Astrocyte (in vitro differentiated cells and primary cell): ENCODE measurements at places on chromosomes 7 and 10.

DNA sequence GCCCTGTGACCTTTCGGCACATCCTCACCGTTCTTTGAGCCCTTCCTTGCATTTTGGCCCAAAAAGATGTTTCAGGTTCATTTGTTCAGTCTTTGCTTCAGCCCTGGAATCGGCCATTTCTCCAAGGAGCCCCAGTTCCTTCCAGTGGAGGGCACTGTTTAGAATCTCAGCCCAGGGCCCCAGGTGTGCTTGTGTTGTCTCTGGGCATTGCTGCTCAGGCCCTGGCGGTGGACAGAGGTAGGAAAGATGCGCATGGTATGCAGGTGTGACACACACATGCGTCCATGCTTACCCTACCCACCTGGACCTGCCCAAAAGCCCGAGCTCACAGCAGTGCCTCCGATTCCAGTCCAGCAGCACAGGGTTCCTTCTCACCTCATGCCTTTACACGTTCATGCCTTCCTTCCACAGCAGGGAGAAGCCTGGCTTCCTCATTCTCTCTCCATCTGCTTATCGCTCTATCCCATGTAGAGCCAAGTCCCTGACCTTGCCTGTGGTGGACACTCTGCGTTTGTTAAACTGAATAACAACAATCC, 70.6 kb downstream of the LHPP start:
- DNase-seq = no peak

- DNase-seq = no peak
Measured at GRCh38 chr7:98628418-98628817, 11.3 kb downstream of the NPTX2 start.

DNA sequence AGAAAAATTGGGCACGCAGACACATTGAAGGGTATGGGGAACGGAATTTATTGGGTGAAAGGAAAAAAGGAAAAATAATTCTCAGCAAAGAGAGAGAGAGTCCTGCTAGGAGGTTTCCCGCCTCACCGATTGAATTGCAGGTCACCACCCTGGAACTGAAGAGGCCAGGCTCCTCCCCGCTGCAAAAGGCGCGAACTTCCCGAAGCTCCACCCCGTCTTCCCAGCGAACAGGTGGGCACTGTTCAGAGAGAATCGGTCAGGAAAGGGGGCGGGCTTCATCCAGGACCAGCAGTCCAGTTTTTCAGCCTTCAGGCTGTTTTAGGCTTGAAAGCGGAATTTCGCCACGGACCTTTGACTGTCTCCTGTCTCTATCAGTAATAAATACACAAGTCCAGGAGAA, 27.3 kb upstream of the CADPS2 start:
- no peak for DNase-seq

- no peak for DNase-seq
Measured at GRCh38 chr10:71344993-71345480, 26.0 kb downstream of the SLC29A3 start.

GRCh38 chr7:30989008-30989823, 25.5 kb downstream of the GHRHR start:
- DNase-seq = no peak

DNA sequence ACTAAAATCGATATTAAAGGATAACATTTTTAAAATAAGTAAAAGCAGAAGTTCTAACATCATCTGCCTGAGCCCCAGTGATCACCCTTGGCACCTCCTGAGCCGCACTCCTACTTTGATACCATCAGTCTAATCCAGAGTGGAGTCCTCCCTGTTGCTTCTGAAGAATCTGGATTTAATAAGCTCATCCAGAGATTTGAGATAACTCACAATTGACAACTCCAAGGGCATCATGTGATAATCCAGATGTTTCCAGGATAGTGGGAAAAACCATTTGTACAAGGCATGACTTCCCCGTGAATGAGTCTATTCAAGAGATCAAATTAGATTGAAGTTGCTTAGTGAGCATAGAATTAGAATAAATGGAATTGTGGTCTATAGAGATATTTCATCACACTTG, 475.8 kb upstream of the C7orf33 start:
- no peak for DNase-seq

DNA sequence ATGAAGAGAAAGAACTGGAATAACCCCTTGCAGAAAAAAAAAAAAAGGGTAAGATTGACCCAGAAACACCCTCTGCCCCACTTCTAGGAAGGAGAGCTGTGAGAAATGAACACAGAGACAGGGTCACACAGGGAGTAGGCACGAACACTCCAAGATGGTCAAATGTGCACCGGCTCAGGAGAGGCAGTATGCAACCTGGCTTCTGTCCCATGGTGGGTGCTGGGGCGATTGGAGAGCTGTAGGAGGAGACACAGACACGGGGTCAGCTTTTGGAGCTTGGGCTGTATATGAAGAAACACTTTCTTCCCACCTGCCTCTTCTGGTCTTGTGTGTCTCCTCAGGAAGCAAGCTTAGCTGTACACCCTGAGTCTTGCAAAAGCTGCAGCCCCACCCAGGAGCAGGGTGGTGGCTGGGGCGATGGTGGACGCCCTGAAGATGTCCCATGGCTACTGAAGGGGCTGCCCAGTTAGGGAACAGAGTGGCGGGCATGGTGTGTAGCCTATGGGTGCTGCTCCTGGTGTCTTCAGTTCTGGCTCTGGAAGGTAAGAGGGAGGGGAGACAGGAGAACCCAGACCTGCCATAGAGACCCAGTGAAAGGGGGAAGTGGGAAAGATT, 8.0 kb downstream of the EPHB6 start:
- no peak for DNase-seq

DNA sequence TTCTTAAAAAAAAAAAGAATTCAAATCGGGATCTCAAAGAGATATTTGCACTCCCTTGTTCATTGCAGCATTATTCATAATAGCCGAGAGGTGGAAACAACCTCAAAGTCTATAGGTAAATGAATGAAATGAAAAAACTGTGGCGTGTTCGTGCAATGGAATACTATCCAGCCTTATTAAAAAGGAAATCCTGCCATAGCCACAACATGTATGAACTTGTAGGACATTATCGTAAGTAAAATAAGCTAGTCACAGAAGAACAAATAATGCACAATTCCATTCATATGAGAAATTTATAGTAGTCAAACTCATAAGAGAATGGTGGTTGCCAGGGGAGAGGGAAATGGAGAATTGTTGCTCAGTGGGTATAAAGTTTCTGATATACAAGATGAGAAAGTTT, 37.9 kb downstream of the GRK5 start:
- no peak for DNase-seq

- no peak for DNase-seq
Measured at GRCh38 chr10:2529945-2530344, 537.4 kb upstream of the PFKP start.

- peak; percentile 93 for DNase-seq
Measured at GRCh38 chr10:74799721-74800221, 26.6 kb upstream of the KAT6B start.

DNA sequence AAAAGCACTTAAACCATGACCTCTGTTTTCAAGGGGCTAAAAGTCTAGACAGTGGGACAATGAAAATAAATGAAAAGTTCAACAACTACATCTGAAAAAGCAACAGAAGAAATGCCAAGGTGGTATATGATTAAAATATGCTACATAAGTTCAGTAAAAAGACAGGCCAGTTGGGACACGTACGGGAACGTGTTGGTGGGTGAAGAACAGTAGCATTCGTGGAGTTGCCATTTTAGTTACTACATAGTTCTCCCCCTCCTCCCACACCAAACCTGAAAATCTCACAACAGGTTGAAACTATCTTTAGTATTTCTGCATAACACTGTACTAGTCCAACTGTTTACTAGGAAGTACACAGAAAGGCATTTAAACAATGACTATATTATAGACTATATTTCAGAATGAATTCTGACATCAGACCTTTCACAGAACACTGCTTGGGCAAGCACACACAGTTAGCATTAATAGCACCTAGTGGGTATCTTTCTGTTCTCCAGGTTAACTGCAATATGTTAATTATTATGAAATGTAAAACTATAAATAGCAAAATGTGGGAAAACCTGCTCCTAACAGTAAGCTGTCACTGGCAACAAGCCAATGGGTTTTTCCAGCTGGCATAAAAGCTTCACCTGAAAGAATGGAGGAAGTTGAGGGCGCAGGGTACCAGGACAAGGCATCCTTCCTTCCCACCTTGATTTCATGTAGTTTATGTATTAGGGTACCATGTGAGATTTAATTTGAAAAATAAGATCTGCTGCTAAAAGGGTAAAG, 135.0 kb downstream of the STRA8 start:
- DNase-seq = no peak

DNA sequence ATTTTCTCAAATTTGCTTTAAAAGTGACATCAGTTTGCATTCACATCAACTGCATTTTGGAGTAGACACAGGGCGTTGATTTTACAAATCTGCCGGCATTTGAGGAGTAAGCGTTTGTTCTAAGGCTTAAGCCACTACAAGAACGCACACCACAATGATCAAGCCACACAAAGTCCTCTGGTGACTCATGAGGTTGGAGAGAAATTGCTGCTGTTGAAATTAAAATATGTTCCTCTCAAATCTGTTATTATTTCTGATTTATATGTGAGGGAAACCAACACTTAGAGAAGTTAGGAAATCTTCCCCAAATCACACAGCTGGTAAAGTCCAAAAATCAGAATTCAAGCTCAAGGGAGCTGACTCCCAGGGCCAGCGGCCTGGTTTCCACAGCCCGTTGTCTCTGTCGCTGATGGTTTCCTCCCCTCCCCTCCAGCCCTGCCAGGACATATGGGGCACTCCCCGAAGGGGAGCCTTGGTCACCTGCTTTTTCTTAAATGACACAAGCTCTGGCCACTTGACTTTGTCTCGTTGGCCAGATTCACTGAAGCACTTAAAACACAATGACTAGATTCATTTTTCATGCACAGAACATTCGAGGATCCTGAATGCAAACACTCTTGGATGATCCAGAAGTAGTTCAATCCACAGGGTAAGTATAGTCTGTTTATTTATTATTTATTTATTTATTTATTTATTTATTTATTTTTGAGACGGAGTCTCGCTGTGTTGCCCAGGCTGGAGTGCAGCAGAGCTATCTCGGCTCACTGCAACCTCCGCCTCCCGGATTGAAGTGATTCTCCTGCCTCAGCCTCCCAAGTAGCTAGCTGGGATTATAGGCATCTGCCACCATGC, 29.2 kb upstream of the KLF6 start:
- peak; percentile 61 for DNase-seq

- no peak for DNase-seq
Measured at GRCh38 chr7:152975076-152975475, 215.5 kb downstream of the ACTR3B start.

DNA sequence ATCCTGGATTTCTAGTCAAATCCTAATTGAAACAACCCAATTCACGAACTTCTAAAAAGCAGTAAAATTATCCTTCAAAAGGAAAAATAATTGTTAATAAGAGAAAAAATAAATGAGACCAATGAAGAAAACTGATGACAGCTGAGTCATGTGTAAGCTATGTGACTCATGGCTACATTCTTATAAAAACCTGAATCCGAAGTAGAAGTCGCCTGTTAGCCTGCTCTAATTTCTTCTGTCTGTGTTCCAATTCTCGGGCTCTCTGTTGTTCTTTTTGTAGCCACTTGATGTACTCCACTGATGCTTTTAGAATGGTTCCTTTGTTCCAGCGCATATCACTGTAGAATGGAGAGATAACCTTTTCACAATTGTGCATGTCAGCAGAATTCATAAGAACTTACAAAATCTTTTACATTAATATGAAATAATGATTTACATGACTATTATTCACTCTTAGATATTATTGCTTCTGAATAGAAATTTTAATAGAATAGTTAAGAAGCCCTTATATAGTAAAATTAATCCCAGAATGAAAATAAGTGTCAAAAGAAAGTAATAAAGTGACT, 88.8 kb downstream of the TFEC start:
- DNase-seq = peak; percentile 44

GRCh38 chr10:132169766-132170560, 16.8 kb upstream of the DPYSL4 start:
- DNase-seq = no peak

- DNase-seq = peak; percentile 79
Measured at GRCh38 chr10:71888623-71889387, 37.8 kb upstream of the PSAP start.

DNA sequence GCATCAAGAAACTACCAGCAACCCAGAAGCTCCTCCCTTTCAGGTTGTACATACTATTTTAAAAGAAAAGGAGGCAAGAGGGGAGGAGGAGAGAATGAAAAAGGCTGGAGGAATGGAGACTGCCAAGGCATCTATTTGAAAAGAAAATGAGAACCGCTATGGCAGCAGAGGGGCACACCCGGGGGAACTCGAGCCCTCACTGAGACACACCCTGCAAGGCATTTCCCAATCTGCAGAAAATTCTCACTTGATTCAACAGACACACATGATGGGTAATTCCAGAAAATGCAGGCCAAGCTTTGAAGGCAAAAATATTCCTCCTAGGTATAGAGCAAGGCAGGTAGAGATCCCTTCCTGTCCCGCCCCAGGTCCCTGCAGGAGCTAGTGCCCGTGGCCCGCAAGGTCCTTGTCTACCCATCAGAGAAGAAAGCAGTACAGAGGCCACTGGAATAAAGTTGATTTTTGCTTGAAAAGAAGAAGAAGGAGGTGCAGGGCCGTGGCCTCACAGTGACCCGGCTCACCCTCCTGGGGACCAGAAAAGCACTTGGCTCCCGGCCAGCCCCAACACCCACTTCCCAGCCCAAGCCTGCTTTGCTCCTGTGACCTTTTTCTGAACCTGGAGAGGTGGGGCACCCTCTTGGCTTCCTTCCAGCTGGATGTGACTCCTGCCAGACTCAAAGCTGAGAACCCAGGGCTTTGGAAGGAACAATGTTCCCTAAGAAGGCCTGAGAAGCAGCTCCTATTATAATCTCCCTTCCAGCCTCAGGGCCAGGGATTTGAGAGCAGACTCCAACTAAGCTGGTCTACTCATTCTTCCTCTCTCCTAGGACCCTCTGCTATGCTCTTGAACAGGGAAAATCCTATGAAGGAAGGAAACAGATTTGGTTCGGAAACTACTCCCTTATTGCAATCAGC, 6.2 kb upstream of the PIK3CG start:
- no peak for DNase-seq

- DNase-seq = no peak
Measured at GRCh38 chr7:94594882-94595281, 61.1 kb downstream of the SGCE start.

GRCh38 chr10:95312986-95313495, 22.2 kb upstream of the PDLIM1 start:
- no peak for DNase-seq

- DNase-seq = no peak
Measured at GRCh38 chr7:100679927-100680575, 6.5 kb downstream of the GNB2 start.

- peak; percentile 36 for DNase-seq
Measured at GRCh38 chr10:14604181-14605142, 170.2 kb downstream of the FAM107B start.

DNA sequence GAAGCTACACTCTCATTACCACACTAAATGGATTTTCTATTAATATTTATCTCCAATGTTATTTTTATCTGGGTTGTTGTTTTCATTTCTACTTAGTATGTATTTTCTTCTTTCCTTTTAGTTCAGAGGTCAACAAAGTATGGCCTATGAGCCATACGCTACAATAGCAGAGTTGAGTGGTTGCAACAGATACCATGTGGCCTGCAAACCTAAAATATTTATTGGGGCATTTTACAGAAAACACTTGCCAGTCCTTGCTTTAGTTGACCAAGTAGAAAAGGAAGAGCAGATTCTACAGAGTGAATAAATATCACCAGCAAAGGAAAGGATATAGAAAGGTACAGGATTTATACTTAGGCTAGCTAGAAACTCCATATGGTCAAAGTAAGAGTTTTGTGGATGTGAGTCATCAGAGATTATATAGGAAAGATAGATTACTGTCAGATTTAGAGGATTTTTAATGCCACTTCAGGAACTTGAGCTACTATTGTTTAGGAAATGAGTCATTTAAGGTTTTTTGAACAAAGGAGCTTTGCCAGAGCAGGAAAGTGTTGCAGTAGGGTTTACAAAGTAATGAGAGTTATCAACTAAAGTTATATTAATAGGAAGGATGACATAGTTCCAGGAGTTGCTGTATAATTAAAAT, 323.3 kb upstream of the KAT6B start:
- DNase-seq = peak; percentile 77
